ENCODE measurements at places on chromosomes 7 and 10. TPM values are rescaled to one million over a fixed set of nuclear protein-coding genes. Genes with fewer than 3 reads are reported as not detected.

Gene UNCX
- not detected for total RNA-seq

Gene SAP25
- 18.2 TPM for total RNA-seq

Gene OR2A12
- not detected for total RNA-seq

Gene MMP21
- not detected for total RNA-seq

Gene NXPH1
- not detected for total RNA-seq

Gene APBB1IP
- total RNA-seq, result 73.2 TPM

Gene TEX36
- not detected for total RNA-seq

Gene HTRA1
- not detected for total RNA-seq

Gene FFAR4
- not detected for total RNA-seq

Gene NOS3
- total RNA-seq, result 10.8 TPM

Gene AUTS2
- 9.5 TPM for total RNA-seq

Gene SLC4A2
- total RNA-seq, result 114 TPM

Gene TMEM176B
- not detected for total RNA-seq

Gene ERVW-1
- total RNA-seq, result not detected

Gene SPAG6
- 6.0 TPM for total RNA-seq

Gene ABCC2
- total RNA-seq, result 0.82 TPM

Gene GPR146
- 0.40 TPM for total RNA-seq

Gene PNLIP
- not detected for total RNA-seq

Gene VWDE
- total RNA-seq, result 4.6 TPM

Gene TAS2R3
- total RNA-seq, result 0.75 TPM

Gene FXYD4
- 0.37 TPM for total RNA-seq

Gene PGAM2
- total RNA-seq, result not detected

Gene OR9A2
- not detected for total RNA-seq

Gene TAX1BP1
- total RNA-seq, result 70.9 TPM

Gene SAMD9
- 85.6 TPM for total RNA-seq

Gene WDR86
- total RNA-seq, result not detected

Gene CALML3
- not detected for total RNA-seq

Gene PODXL
- total RNA-seq, result 3.2 TPM

Gene CYP2C19
- not detected for total RNA-seq

Gene CCL26
- not detected for total RNA-seq

Gene TBXAS1
- 1.7 TPM for total RNA-seq

Gene ANKRD30A
- not detected for total RNA-seq

Gene ARMH3
- 23.8 TPM for total RNA-seq

Gene AKR1D1
- not detected for total RNA-seq

Gene FZD8
- 0.35 TPM for total RNA-seq

Gene LZTS2
- total RNA-seq, result 12.6 TPM

Gene KLF14
- not detected for total RNA-seq

Gene ABI1
- 55.1 TPM for total RNA-seq

Gene STAG3
- total RNA-seq, result 20.2 TPM

Gene SH2B2
- total RNA-seq, result 1.3 TPM

Data from activated CD8-positive, alpha-beta memory T cell treated with anti-CD3 and anti-CD28 coated beads, Interleukin-2, amount 10 ng/mL, durations not matched to agents 7 days and 5 days (primary cell).